PC-9 (cell line): ENCODE measurements at places on chromosomes 5 and 9.

DNA sequence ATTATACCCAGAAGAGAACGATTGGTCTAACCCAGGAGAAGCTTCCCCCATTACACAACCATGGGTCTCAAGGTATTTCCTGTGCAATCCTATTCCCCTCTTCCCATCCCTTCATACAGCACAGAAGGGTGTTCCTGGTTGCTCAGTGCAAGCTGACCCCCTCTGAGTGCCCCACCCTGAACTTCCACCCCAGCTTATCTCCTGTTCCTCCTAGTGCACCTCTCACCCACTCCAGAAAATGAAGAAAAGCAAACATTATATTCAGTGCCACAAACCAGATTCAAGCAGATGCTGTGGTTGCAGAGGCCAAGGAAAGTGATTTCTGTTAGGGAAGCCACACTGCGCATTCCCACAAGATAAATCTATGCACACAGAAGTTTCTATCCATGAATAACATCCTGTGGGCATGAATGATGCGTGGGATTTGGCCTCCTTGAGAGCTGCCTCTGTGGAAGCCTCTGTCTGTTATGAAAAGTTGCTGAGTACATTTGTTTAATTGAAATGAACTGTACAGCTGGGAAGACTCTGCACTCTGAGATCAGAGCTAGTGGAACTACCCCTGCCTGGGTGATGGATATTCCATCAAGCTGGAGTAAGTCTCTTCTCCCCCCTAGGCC lies 2.2 kb upstream of the OR2S2 start:
- no peak for DNase-seq

GRCh38 chr9:86670076-86670475 lies 277.2 kb downstream of the GAS1 start:
- no peak for DNase-seq

GRCh38 chr5:157870837-157871834 lies 12.2 kb upstream of the CLINT1 start:
- DNase-seq = peak; percentile 51

- DNase-seq = no peak
Observed at GRCh38 chr9:110897943-110898342, 140.3 kb downstream of the LPAR1 start.

DNA sequence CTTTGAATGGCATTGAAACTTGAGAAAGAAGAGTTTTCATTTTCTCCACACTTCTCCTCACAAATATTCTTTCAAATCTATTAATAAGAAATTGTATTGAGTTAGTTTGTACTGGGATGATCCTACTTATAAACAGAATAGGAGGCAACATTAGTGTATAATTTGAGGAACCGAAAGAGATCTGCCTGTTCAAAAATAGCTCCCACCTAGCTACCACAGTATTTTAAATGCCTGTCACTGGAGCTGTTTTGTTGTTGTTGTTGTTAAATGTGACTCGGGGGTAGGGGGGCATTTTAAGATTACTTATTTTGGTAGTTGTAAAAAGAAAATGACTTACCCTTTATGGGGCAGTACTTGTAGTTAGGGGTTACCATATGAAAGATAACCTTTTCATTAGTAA lies 20.1 kb upstream of the HAPLN1 start:
- no peak for DNase-seq

DNA sequence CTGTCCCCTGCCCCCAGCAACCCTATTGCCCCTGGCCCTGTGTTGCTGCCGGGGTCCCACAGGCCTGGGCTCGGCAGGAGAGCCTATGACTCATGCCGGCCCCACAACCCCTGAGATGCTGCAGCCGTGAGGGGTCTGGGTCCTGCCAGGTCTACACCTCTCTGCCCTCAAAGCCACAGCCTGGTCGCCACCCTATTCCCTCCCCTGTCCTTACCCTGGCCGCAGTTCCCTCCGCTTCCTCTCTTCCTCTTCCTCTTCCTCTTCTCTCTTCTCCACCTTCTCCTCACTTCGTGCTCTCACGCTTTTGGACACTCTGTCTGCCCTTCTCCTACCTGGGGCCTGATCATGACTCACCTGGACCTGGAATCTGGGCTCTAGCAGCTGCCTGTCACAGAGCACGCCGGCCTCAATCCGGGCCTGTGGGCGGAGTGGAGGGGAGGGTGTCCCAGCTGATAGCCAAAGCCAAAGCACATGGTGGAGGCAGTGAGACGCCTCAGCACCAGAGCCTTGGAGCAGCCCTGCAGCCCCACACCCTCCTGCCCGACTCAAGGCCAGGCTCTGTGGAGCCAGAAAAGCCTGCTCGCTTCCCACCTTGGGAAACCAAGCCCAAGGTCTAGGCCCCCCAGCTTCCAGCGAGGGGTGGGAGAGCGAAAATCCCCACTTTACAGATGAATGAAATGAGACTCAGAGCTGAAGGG lies 26.8 kb upstream of the CSF1R start:
- peak; percentile 72 for DNase-seq

DNA sequence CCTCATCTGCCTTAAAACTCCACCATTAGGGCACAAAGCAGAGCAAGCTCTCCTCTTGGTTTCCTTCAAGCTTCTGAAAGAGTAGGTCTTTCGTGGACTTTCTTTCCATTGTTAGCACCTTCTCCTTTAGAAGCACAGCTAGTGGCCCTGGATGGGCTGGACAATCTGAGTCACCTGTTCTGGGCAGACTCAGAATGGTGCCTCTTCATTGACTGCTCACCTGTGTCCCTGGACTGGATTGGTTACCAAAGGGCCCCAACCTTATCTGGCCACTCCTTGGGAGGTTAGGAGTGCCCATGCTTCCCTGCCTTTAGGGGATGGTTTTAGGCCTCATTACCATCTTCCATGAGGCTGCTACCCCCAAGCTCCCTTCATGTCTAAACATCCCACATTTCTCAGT lies 23.2 kb downstream of the TMEM174 start:
- DNase-seq = no peak

DNA sequence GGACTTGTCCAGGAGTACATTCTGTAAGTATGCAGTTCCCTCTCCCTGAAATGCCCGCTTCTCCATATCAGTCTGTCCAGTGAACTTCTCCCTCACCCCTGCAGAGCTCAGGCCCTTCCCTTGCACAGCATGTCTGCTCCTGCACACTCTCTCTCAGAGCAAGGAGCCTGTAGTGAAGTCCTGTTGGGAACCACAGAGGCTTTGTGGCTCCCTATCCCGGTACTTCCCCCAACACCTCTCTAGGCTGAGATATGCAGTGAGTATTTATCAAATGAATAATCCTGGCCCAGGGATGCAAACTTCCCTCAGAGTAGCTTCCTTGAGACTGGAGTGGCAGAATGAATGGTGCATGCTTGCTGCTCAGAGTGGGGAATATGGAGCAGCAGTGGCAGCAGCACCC lies 48.8 kb downstream of the POC5 start:
- DNase-seq = no peak

DNA sequence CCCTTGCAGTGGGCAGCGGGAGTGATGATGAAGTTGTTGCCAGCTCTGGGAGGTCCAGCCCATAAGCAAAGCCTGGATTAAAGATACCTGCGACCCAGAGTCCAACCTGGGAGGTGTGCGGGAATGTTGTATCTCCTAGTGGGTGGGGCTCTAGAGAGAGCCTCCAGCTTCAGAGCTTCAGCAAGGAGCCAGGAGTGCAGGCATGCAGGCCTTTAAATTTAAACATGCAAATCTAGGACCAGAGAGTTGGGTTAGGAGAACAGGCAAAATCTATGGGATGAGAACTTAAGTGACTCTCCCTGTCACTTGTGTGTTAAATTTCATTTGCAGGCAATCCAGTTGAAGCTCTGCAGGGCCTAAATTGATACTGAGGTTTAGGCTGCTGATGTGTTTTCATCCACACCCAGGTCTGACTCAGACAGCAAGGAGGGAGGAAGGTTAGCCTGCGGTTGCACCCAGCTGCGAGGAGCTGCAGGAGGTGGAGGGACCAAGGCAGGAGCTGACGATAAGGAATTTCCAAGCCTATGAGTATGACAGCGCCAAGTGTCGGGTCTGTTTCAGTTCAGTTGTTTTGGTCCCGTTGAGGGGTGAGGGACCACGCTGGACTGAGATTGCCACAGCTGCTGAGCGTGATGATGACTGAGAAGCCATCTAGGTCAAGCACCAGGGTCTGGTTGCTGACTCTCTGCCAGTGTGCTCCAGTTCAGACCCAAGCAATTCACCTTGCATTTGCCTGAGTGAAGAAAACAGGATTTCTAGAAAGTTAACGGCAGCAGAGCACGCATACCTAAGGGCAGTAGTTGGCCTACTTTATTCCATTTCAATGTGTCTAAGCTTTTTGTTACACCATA lies 243.0 kb downstream of the ICE1 start:
- peak; percentile 86 for DNase-seq

DNA sequence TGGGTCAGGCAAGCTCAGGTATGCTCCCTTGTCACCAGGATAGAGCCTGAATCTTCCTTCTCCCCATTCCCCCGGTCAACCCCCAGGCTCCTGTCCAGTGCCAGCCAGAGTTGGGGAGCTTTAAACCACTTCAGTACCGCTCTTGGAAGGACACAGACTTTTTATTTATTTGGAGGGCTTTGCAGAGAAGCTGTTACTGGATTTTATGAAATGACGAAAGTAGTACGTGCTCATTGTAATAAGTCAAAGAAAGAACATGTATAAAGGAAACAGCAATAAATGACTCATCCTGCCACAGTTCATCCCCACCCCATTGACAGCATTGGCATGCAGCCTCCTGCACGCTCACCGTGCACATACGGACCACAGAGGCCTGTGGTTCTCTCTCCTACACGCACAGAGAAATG lies 230.3 kb downstream of the AUH start:
- DNase-seq = peak; percentile 46

DNA sequence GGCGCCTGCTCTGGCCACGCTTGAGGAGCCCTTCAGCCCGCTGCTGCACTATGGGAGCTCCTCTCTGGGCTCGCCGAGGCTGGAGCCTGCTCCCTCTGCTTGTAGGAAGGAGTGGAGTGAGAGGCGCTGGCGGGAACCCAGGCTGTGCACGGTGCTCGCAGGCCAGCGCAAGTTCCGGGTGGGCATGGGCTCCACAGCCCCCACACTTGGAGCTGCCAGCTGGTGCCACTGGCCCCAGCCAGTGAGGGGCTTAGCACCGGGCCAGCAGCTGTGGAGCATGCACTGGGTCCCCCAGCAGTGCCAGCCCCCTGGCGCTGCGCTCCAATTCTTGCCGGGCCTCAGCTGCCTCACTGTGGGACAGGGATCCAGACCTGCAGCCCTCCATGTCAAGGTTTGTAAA lies 122.1 kb upstream of the CD180 start:
- no peak for DNase-seq

DNA sequence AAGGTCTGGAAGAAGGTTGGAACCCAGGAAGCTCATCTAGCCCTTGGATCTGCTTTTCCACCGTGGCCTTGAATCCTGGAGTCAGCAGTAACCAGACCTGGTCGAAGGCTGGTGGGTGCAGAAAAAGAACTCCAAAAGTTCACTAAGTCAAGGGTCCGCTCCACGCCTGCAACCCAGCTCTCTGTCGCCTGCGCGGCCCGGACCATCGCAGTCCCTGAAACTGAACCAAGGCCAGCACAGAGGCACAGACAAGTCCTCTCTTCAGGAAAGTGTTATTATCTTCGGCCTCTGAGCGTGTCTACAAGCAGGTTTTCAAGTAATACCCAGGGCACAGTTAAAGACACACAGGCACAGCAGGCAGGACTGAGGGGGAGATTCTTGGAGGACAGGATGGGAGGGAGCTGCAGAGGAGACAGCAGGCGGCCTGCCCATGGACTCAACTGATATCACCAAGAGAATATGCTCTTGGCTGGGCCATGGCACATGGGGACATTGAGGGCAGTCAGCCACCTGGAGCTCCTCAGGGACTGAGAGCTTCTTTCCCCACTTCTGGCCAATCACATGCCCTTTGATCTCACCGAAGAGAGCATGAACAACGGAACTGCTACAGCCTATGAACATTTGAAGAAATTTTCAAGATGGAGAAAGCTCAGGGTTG lies 45.8 kb upstream of the SEMA4D start:
- no peak for DNase-seq

- no peak for DNase-seq
Observed at GRCh38 chr9:133666387-133666786, 30.2 kb downstream of the DBH start.

GRCh38 chr5:153824909-153825308 lies 213.8 kb downstream of the FAM114A2 start:
- DNase-seq = no peak

- DNase-seq = peak; percentile 34
Observed at GRCh38 chr5:821504-821903, 29.3 kb downstream of the ZDHHC11 start.

DNA sequence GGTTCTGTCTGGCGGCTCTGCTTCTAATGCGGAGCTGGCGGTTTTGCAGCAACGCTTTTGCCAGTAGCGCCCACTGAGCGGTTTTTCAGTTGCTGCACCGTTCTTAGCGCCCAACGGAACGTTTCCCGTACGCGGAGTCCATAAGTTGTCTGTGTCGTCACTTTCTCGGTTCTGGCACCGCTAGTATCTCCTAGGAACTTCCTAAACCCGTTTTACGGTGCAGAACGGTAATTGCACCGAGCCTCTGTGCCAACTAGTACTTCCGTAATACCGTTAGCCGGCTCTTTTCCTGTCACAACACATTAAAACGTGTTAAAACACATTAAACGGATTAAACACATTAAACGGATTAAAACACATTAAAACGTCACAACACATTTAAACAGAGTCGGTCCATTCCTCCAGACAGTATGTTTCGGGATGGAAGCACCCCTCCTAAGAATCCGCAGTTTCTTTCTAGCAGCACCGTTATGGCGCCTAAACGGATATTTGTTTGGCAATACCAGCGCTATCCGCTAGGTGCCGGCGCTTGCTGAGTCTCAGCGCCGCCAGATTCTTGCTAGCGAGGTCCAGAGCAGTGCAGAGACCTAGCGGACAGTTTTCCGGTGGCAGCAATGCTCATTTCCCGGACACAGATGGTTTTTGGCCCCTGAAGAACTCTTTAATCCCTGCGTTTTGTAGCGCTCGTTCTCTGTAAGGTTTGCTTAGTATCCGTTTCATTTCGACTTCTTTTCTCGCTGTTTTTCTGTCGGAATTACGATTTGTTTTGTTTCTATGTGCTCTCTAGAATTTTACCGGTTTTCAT lies 45.4 kb downstream of the ANXA2R start:
- no peak for DNase-seq

- no peak for DNase-seq
Observed at GRCh38 chr5:25056836-25057235, 412.1 kb upstream of the CDH10 start.

GRCh38 chr5:33195431-33196165 lies 245.2 kb upstream of the TARS1 start:
- DNase-seq = no peak

- DNase-seq = peak; percentile 51
Observed at GRCh38 chr5:6576861-6577501, 55.9 kb downstream of the NSUN2 start.

- DNase-seq = peak; percentile 81
Observed at GRCh38 chr9:124222918-124223720, 34.6 kb upstream of the NEK6 start.

DNA sequence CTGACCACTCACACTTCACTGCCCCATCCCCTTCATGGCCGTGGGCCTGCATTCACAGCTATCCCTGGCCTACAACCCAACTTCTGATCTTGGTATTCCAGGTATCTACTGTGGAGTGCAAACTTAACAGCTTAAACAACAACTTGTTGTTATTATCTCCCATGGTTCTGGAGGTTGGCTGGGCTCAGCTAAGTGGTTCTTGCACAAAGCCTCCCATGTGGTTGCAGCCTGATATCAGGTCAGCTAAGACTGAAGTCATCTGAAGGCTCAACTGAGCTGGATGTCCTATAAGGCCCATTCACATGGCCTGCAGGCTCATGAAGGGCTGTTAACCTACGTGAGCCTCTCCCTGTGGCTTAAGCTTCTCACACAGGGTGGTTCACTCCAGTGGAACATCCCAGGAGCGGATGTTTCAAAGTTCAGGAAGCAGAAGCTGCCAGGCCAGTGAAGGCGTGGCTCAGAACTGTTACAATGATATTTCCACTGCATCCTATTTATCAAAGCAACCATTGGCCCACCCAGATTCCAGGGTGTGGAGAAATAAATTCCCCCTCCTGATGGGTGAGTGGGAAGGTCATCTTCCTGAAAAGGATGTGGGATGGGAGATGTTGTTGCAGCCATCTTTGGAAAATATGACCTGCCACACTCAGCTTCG lies 30.0 kb upstream of the TRIO start:
- no peak for DNase-seq
